Cardiac septum (tissue), 1 donor: ENCODE measurements at places on chromosomes 13 and 19. TPM values are rescaled to one million over a fixed set of nuclear protein-coding genes. Genes with fewer than 3 reads are reported as not detected.

XAB2 gene
- 21.8 TPM for total RNA-seq

GRCh38 chr19:1616875-1617274 lies 11.6 kb upstream of the UQCR11 start:
- DNase-seq = no peak

DNA sequence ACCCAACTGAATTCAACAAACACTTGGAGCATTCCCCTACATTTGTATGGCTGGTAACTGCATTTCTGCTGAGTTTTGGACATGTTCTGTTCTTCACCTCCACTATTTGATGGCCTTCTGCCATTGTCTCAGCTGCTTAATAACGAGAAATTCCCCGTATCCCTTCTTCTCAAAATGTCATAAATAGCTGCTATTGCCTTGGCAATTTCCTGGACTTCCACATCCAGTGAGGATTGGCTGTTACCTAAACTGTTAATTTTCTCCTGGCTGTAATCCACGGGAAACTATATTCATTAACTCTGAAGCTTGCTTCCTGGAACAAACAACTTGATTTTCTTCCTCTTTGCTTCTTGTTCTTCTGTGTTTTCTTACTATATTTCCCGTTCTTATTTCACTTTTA lies 69.5 kb upstream of the TDRD3 start:
- no peak for DNase-seq

DNA sequence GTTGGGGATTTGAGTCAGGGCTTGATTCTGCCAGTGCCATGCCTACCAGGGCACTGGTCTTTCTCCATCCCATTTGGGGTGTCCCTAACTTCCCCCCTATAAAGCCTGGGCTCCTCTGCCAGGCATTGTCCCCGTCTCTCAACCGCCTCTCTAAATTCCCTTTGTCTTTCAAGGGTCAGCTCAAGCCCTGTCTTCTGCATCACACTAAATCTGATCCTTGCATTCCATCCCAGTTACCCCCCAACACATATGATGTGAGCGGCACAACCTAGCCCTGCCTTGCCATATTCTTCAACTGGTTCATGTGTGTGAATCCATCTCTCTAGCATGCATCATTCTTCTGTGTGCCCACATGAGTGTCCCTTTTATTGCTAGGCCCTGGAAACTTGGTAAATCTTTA lies 480.9 kb downstream of the ZNF536 start:
- DNase-seq = no peak

DNA sequence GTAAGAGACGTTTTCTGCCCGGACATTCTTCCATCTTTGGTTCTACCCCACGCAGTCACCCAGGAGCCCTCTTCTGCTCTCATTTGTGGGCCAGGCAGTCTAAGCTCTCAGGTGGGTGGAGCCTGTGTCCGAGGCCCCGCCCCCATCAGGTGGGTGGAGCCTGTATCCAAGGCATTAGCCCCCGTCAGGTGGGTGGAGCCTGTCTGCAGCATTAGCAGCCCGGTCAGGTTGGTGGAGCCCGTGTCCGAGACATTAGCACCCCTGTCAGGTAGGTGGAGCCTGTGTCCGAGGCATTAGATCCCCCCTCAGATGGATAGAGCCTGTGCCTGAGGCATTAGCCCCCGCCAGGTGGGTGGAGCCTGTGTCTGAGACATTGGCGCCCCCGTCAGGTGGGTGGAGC lies 45.5 kb upstream of the C13orf46 start:
- DNase-seq = no peak

SLC7A9 gene
- total RNA-seq = not detected
